C1 segment of cervical spinal cord (tissue), 14 donors: ENCODE measurements at places on chromosomes 12 and 14.

DNA sequence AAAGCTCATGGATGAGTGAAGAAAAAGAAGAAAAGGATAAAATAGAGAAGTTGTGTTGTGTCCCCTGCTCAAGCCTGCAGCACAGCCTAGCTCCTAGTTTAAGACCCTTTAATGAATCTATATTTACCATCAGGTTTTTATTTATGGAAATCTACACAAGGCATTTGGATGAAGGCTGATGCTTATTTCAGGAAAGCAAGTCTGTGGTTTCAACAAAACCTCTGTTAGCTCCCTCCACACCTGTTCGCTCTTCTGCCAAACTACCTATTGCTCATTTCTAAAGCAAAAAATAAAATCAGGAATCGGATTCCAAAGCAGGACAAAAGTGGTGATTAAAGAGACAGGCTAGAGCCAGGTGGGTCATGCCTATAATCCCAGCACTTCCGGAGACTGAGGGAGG, 18.9 kb upstream of the MAP3K9 start:
- DNase-seq = no peak

GRCh38 chr12:39764944-39765560, 145.4 kb upstream of the ABCD2 start:
- DNase-seq = no peak

DNA sequence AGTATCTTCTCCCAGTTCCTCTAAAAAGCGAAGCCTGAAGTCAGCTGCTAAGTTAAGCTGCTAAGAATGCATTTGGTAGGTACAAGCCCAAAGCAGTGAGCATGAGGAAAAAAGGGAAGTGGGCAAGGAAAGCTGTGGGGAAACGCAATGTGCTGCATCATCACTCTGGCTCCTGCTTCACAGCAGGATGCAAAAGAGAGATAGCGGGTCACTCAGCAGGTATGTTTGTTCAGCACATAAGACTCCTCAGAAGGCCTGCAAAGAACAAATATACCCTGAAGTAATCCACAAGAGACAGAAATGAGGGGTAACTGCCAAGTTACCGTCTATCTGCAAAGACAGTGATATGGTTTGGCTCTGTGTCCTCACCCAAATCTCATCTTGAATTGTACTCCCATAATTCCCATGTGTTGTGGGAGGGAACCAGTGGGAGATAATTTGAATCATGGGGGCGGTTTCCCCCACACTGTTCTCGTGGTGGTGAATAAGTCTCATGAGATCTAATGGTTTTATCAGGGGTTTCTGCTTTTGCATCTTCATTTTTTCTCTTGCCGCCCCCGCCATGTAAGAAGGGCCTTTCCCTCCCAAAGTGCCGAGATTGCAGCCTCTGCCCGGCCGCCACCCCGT, 127.4 kb upstream of the EGLN3 start:
- no peak for DNase-seq

GRCh38 chr14:68899033-68899603, 80.0 kb downstream of the ACTN1 start:
- no peak for DNase-seq

- peak; percentile 11 for DNase-seq
Observed at GRCh38 chr12:57342207-57342691, 88.6 kb downstream of the R3HDM2 start.

DNA sequence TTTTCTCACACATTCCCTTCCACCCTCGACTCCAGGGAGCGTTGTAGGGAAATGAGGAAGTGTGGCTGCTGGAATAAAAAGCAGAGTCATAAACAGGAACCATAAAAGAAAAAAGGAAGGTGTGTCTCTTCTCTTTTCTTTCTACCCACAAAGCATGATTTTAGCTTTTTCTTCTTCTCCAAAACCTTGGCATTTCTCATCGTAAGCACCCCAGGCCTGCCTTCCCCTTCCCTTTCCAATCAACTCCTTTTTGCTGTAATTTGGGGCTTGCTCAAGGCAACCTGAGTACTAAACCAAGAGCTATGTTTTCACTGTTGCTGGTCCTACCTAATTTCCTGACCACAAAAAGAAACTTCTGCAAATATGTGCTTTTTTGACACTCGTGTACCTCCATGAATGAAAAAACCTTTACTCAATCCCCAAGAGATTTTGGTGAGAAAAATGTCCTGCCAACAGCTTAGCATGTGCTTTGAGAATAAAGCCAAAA, 9.2 kb downstream of the PLBD1 start:
- DNase-seq = no peak

DNA sequence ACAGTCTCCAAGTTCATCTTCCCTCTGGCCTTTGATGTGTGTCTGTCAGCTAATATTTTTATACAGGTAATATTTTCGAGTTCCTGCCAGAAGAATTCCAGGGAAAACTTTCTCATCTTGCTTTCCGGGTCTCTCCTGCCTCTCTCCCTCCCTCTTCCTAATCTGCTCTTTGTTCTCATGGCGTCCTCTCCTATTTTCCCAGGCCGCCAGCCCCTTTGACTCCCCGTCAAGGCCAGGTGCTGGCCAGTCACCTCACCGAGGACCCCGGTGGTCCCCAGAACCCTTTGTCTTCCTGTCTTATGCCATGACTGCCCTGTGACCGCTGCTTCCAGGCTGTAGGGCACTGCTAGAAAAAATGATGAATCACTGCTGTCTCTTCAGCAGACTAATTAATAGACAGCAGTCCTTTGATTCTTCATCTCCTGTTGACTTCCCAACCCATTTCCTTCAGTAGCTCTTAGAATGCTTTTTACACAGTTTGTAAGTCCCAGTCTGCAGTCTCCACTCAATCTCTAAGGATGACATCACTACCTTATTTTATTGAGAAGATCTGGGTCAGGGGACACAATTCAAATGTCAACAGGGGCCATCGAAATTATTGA, 40.7 kb downstream of the PPFIBP1 start:
- DNase-seq = no peak

- no peak for DNase-seq
Observed at GRCh38 chr12:124035163-124035562, 62.1 kb downstream of the ZNF664 start.

DNA sequence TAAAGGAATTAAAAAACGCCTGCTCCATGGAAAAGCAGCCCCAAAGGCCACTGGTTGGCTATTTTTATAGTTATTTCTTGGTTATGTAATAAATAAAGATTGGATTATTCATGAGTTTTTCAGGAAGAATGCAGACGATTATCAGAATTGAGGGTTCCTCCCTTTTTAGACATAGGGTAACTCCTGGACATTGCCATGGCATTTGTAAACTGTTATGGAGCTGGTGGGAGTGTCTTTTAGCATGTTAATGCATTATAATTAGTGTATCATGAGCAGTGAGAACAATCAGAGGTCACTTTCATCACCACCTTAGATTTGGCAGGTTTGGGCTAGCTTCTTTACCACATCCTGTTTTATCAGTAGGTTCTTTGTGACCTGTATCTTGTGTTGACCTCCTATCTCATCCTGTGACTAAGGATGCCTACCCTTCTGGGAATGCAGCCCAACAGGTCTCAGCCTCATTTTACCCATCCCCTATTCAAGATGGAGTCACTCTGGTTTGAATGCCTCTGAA, 728.7 kb downstream of the GALC start:
- DNase-seq = no peak

DNA sequence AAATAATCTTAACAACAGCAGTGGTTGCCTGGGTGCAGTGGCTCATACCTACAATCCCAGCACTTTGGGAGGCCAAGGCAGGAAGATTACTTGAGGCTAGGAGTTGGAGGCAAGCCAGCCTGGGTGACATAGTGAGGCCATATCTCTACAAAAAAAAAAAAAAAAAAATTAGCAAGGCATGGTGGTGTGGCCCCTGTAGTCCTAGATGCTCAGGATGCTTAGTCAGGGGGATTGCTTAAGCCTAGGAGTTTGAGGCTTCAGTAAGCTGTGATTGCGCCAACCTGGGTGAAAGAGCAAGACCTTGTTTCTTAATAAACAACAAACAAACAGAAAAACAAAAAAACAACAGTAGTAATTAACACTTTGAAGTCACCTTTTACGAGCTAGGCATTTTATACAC, 642 bp upstream of the ACSM4 start:
- no peak for DNase-seq

- no peak for DNase-seq
Observed at GRCh38 chr12:119603767-119604166, 10.2 kb downstream of the TMEM233 start.

GRCh38 chr12:101238800-101239329, 28.8 kb upstream of the SLC5A8 start:
- no peak for DNase-seq

DNA sequence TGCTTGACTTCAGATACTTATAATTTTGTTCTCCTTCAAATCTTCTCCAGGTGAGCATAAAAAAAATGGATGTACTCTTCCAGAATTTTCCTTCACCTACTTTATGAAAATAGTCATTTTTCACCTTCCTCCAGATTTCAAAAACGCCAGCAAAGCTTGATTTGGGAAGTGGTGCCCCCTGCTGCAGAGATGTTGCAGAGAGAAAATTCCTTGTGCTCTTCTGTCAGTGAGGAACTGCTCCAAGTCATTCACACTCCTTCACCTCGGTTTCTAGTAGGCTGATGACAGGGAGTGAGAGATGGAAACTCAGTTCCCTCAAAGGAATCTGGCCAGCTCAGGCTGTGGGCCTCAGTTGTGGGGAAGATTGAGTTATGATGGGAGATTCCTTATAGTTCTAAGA, 24.2 kb upstream of the RNASE3 start:
- no peak for DNase-seq

- DNase-seq = no peak
Observed at GRCh38 chr14:73700325-73700724, 13.9 kb downstream of the PNMA1 start.

- DNase-seq = no peak
Observed at GRCh38 chr12:82952946-82953345, 266.2 kb downstream of the TMTC2 start.

- no peak for DNase-seq
Observed at GRCh38 chr12:88604646-88605045, 24.4 kb upstream of the KITLG start.

DNA sequence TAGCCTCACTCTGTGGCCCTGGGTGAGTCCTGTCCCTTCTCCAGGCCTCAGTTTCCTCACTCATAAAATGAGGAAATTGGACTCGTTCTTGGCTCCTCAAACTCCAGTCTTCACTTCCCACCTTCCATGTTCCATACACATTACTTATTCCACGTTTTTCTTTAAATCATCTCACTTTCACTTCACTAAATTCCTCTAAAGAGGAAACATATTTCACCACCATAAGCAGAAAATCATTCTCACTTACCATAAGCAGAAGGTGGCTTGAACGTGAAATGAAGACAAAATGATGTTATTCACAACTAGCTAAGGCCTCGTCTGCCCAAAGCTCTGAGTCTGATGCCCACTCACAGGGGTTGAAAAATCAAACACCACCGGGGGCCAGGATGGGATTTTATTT, 278.3 kb downstream of the ADGRD1 start:
- no peak for DNase-seq

DNA sequence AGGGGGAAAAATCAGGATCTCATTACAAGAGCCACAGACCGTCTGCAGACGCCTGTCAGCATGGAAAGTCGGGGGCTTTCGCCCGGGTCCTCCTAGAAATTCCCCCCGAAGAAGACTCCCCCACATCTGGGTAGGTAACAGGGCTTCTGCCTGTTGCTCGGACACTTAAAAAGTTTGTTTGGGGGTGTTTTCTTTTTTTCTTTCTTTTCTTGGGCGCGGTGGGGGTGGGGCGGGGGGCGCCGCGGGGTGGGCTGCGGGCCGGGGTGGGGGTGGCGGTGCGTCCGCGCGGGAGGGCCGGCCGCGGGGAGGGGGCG, 358 bp downstream of the ELK3 start:
- no peak for DNase-seq

DNA sequence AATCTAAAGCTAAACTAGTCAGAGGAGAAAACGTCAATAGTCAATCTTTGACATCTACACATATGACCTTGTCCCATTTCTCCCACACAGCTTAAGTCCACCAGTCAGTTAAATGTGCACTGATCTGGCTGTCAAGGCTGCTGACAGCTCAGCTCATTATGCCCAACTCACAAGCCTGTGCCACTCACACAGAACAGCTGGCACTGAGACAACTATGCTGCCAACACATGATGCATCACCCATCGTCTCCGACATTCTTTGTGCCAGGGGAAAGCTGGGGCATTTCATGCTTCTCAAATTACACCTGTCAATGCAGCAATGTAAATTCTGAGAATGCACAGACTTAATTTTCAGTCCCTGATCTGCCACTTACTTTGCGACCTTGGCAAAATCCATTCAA, 25.3 kb downstream of the GNS start:
- peak; percentile 1 for DNase-seq

GRCh38 chr14:89750908-89751392, 203.6 kb downstream of the EFCAB11 start:
- no peak for DNase-seq

DNA sequence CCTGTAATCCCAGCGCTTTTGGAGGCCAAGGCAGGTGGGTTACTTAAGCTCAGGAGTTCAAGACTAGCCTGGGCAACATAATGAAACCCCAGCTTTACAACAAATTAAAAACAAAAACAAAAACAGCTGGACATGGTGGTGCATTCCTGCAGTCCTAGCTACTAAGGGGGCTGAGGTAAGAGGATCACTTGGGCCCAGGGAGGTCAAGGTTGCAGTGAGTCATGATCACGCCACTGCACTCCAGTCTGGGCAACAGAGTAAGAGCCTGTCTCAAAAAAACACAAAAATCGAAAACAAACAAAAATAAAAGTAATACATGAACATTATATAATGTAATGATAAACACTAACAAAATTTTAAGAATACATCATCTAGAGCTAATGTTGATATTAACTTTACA, 46.2 kb upstream of the GRIP1 start:
- DNase-seq = no peak

DNA sequence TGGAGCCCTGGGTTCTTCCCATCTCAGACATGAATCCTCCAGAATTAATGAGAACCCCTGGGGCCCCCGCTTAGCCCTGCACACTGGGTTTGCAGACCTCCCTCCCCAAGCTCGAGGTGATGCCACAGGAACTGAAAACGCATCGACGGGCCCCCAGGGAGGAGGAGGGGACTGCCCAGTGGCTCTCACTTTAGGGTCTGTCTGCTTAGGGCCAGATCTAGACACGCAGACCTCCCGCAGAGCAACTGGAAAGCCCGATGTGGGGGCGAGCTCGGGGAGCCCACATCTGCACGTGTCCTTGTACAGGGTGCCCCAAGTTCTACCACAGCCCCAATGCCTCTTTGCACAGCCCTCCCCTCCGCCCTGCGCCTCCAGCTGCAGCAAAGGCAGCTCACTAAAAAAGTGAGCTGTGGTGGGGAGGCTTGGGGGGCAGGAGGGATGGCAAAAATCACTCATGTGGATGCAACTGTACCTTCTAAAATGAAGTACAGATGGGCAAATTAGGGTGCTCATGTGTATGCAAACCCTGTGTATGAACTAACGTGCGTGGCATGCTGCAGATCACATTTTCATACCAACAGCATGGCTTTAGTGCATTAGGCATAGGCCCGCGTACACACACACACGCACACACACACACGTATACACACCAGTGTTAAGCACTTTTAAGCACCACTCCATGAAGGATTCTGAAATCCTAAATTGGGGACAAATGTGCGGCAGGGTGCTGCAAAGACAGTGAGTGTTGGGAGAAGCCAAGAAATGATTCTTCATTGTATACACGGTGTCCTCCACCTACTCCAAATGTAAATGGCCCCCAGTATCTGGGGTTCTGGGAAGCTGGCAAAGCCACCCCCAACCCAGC, 99.9 kb upstream of the MAP1LC3B2 start:
- no peak for DNase-seq
